ENCODE measurements at places on chromosomes 3 and 15.

DNA sequence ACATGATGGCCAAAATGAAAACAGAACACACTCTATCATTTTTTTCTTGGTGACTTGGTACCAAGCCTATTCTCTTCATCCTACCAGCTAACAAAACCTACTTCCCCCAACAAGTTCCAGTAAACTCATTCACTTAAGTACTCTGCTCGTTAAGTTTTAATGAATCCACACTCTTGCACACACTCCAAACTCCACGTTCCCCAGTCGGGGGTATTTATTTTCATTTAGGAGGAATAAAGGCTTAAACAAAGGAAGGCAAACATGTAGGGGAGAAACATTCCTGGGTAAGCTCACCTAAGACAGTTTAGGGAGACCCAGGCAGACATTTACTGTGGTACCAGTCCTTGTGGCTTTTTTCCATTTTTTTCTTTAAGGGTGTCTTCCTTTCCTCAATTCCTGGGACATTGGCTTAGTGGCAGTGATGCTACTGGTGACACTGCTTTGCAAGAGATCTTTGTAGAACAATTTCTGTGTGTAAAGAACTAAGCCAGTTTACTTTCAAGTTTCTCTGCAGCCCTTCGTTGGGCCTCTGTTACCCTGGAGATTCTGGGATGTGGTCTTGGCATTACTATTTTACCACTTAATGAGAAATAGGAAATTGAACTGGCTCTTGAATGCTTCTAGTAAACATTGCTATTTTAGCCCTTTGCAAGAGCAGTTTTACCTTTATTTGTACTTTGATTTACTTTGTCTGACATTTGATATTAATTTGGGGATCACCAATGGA, 117.3 kb upstream of the C15orf61 start:
- DNase-seq, result no peak

GRCh38 chr15:55344206-55344605, 25.2 kb downstream of the PIGB start:
- DNase-seq, result no peak

- DNase-seq, result no peak
These were observed 19.0 kb downstream of the CMTM7 start for GRCh38 chr3:32410367-32411246.

DNA sequence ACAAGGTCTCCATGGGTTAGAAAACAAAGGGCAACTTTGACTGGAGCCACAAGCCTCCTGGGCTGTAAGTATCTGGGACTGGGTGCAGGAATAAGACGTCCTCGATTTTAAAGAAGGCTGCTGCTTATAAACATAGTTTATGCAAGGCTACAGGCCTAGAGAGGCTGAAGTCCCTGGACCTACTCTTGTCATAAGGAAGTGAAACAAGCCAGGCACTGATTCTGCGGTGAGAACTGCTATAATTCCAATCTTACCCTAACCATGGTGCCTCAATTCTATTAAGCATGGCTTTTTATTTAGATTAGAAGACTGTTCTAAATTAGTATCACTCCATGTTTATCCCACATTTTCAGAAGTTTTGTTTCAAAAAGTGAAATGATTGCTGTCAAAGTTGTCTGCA, 777.6 kb downstream of the PLOD2 start:
- DNase-seq, result no peak

DNA sequence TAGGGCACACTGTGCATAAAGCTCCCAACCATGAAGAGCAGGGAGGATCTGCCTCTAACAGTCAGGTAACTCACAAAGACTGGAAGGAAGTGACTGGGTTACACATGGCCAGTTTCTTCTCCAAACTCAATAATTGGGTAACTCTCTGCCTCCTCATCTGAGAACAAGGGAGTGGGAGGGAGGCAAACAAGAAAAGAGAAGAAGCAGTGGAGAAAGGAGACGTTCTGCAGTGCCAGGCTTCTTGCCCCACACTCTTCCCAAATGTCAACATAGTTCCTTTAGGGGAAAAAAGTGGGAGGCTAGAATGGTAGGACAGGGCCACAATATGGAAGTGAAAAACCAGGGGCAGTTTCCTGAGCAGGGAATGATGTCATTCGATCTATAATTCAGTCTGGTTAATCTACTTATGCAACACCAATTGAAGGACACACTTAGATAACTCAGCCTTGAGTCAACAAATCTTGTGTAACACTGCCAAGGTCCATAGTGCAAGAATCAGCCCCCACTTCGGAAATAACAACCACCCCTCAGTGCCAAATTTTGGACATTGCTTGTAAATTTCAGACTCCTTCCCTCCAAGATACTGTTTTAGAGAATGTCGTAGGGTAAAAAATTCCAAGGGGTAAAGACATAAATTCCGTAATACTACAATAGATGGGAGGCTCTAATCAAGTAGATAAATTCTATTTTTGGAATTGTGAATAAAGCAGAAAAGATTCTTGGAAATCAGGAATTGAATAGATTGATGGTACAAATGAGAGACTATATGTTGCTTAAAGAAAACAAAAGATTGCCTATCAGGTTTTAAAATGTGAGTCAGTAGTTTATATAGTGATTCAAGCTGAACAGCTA, 143.0 kb downstream of the LPP start:
- no peak for DNase-seq

DNA sequence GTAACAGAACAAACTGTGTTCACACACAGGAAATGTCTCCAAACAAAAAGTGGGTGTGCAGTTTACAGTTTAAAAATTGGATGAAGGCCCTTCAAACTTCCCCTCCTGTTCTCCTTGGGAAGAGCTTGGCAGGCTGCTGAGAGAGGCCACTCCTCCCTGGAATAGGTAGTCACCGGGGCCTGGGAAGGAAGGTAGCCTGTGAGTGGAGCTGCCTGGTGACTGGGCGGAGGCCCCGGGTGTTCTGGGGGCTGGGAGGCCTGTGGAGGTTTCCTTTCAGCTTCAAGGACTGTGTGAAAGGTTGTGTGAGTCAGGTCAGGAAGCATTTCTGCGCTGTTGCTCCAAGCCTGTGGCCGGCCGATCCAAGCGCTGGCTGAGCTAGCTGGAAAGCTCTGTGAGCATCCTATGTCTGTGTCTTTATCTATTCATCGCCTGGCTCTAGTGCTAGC, 14.1 kb downstream of the SLCO3A1 start:
- DNase-seq, result no peak

DNA sequence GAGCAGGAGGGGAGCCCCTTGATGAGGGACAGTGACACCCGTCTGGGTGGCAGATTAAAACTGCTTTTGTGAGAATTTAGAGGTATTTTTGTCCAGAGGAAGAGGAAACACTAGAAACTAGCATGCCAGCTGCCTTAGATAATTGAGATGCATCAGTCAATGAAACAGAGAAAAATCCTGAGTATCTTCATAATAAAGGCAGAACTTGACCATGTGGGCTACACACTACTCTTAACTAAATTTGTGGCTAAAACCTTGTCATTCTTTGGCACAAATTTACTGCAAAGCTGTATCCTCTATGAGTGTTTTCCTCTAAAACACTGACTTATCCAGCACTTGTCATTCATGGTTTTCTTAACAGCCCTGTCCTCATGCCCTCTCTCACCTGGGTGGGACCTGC, 259.7 kb upstream of the TPM1 start:
- no peak for DNase-seq

DNA sequence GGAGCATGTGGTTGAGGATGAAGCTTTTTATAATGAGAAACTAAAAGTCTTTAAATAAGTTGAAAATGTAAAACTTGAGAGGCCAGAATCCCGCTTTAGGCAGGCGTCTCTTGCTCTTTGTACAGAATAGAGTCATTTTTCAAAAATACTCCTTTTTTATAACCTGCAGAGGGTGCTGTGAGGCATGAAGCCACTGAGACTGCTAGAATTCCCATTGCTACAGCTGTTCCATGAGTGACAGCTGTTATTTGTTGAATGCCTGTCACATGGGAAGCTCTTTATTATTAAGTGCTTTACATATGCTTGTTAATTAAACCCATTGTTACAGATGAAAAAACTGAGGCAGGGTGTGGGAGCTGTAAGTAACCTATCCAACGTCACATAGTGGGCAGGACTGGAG, 18.5 kb downstream of the MINAR1 start:
- no peak for DNase-seq

DNA sequence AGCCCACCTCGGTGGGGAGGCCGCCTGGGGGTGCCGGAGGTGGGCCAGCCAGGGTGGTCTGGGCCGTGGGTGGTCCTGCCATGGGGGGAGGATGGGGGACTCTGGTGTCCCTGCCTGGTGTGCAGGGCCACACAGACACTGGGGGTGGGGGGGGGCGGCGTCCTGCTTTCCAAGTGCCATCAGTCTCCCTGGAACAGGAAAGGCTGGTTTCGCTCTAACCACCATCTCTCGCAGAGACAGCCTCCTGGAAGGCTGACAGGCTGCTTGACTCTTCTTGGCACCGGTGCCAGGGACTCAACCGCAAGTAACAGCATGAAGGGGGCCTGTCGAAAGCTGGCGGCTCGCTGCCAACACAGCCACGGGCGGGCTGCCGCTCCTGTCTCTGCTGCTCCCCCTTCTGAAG, 40.3 kb downstream of the RGMA start:
- no peak for DNase-seq

GRCh38 chr15:66862940-66863335, 160.9 kb downstream of the SMAD6 start:
- peak; percentile 63 for DNase-seq

GRCh38 chr3:72744330-72744729, 103.9 kb downstream of the SHQ1 start:
- no peak for DNase-seq

GRCh38 chr3:119779731-119780383, 2.0 kb upstream of the NR1I2 start:
- DNase-seq, result no peak

DNA sequence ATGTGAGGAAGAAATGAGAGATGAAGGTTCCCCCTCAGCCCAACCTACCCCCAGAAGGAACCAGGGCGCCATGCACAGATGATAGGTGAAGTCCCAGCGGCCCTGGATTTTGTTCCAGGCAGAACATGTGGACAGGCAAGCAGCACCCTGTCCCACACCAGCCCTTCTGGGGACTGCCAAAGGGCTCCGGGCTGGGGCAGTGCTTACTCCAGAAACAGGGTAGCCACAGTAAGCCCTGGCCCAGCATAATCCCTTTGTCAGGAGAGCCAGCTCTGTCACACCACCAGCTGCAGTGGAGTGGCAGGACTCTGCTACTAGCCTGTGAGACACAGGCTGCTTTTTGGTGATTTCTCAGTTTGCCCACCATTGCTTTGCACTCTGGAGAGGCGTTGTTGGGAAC, 6.3 kb downstream of the FBXL22 start:
- DNase-seq, result no peak

DNA sequence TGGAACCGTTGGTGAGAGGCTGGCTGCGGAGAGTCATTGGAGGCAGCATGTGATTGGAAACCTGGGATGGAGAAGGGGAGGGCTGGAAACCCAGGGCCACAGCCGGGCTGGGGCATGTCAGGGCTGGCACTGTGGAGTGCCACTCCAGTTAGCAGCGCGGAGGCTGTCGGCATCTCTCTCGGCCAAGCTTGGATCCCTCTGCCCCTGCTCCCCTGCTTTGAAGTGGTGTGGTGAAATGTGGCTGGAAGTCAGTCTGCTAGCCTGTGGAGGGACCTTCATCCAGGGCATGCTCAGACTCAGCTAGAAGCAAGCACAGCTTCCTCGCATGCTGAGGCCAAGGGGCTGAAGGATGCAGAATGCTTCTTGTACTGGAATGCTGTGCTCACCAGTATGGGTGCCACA, 13.5 kb downstream of the SLCO3A1 start:
- no peak for DNase-seq

GRCh38 chr3:35760146-35760545, 120.8 kb downstream of the ARPP21 start:
- DNase-seq, result no peak
